ENCODE measurements at places on chromosomes 12 and 14.

GRCh38 chr12:81597928-81598604, 161.1 kb downstream of the PPFIA2 start:
- DNase-seq, result no peak

GRCh38 chr12:110661337-110661972, 27.5 kb downstream of the HVCN1 start:
- peak; percentile 83 for DNase-seq

- DNase-seq, result no peak
Measured at GRCh38 chr12:9909724-9910123, 22.4 kb downstream of the CLEC2A start.

DNA sequence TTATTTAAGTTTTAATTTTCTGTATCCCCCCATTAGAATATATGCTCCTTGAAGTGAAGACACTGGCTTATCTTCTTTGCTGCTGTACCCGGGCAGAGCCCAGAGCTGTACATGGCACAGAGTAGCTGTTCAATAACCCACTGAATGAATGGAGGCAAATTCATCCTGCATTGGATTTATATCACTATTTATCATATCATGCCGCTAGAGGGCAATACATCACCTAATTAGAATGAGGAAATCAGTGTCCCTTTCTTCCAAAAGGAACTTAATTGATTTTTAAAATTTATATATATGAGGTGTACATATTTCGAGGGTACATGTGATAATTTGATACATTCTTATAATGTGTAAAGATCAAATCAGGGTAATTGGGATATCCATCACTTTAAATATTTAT, 89.2 kb upstream of the TMEM260 start:
- peak; percentile 55 for DNase-seq

GRCh38 chr12:131990980-131991305, 41.2 kb downstream of the EP400 start:
- no peak for DNase-seq
